ENCODE measurements at places on chromosomes 5 and 9.

DNA sequence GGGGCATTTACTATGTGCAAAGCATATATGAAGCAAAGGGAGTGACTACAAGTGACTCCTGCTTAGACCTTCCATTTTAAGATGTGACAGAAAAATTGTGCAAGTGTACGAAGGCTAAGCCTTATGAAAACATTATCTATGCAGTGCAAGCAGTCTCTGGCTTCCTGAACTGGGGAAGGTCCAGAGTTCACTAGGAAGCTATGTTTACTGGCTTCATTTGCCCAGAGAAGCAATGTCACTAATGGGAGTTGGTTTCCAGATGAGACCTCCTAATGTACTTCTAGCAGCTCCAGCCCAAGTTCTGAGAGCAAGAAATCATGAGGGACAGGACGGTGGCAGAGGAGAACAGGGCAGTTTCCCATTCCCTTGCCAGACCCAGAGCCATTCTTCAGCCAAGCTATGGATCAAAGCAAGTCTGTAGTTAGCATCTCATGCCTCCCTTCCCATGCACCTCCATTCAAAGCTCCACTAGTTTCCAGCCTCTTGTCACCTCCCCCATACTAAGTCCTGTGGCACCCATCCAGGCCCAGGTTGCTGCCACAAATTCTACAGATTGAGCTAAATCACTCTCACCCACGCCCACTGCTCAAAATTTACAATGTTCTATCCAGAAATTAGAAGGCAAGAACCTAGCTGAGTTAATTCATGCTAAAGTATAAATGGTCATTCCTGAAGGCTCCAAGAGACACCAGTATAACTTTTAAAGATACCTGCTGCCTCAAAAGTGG, 21.8 kb downstream of the MCTP1 start:
- no peak for DNase-seq

GRCh38 chr5:69404659-69405330, 10.1 kb upstream of the MARVELD2 start:
- no peak for DNase-seq

- no peak for DNase-seq
Measured at GRCh38 chr9:37953775-37954437, 50.0 kb upstream of the SLC25A51 start.

GRCh38 chr5:55994495-55994997, at the start of gene IL6ST:
Gene IL6ST, minus strand, starts transcription at chr5:55994963. Its CDS starts 18,685 bp downstream, at chr5:55976278.
- DNase-seq = peak; percentile 36

DNA sequence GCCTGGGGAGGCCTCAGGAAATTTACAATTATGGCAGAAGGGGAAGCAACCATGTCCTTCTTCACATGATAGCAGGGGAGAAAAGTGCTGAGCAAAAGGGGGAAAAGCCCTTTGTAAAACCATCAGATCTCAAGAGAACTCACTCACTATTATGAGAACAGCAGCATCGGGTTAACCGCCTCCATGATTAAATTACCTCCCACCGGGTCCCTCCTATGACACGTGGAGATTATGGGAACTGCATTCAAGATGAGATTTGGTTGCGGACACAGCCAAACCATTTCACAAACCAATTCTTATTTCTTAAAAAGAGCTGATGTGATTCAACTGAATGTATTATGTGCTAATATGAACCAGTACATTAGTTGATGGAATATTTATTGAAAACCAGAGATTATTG, 63.9 kb downstream of the PARP8 start:
- no peak for DNase-seq

GRCh38 chr5:126615286-126615685, 14.5 kb downstream of the PHAX start:
- DNase-seq = no peak

DNA sequence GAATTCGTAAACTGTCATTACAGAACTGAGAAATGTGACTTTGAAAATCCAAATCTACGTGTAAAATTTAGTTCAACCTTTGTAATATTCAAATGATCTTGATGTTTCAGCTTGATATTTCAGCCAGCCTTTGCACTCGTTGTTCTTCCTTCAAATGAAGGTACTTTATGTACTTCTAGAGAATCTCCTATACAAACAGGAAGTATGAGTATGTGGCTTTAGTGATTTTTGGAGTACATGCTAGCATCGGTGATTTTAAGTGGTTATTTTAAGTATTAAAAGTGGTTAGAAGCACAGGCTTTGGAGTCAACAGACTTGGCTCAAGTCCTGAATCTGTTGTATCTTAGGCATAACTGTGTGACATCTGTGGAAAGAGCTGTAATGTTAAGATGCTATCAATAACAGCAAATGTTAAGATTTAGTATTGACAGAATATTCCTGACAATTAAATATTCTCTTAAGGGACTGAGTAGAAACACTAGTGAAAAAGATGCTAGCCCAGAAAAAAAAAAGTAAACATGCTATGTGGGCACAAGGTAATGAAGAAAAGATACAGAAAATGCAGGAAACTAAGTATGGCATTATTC, 398.0 kb downstream of the ADGRV1 start:
- DNase-seq = no peak

DNA sequence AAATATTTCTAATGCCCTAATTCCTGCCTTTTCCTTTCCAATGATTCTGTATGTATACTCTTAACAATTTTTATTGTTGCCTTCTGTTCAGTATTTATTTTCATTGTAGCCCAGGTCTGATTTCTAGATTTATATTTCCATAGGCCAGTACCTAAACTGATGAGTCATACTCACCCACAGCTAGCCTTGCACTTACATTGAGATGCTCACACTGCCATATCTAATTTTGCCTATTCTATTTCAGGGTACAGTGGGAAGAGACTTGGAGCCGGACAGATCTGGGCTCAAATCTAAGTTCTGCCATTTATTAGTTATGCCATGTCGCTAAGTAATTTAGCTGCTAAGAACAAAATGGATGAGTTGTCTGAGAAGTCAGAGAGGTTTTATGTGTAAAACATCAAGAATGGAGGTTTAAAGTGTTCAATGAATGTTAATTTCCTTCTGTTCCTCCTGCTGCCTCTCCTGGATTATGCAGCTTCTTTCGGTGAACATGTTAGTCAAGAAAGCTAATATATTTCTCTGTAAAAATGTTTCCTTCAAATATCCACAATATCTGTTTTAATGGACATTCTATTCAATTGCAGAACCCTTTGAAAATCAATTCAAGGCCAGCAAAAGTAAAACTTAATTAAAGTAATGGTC, 62.3 kb upstream of the CDK5RAP2 start:
- DNase-seq = no peak
